T-helper 17 cell (primary cell): ENCODE measurements at places on chromosomes 3 and 15. TPM values are rescaled to one million over a fixed set of nuclear protein-coding genes. Genes with fewer than 3 reads are reported as not detected.

Gene FLNB
- total RNA-seq: 41.1 TPM

- H3K36me3 ChIP-seq: peaks cover 9% of the 10 kb centered on the region
- H3K27ac ChIP-seq: no peak overlapping the region
- peaks cover 47% of the 10 kb centered on the region for H3K27me3 ChIP-seq
- H3K4me3 ChIP-seq: no peak overlapping the region
- DNase-seq: no peak
These were observed 17.7 kb upstream of the FGD5 start for GRCh38 chr3:14801031-14801430.

GRCh38 chr3:17747174-17747889, 4.9 kb upstream of the TBC1D5 start:
- DNase-seq: no peak
- no peak overlapping the region for H3K4me3 ChIP-seq
- no peaks in the 10 kb centered on the region for H3K36me3 ChIP-seq
- no peaks in the 10 kb centered on the region for H3K27me3 ChIP-seq

DNA sequence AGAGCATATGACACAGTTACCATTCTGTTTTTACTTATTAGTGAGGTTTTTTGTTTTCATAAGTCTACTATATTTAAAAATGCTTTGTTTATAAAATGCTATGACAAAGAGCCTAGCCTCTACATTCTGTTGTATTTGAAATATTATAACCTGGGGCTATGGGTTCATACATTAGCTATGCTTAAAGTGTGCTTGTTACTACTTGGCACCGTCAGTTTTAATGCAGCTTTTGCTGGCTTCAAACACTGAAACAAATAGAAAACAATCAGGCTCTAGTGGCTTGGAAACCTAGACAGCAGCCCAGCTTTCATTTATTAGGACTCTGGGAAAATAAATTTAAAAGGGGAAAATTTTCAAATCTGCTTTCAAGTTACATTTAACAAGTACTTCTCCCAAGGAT, 635.9 kb downstream of the CADM2 start:
- H3K27me3 ChIP-seq: no peaks in the 10 kb centered on the region
- no peak overlapping the region for H3K4me3 ChIP-seq
- H3K4me1 ChIP-seq: no peaks in the 10 kb centered on the region
- no peak overlapping the region for H3K27ac ChIP-seq

- H3K4me1 ChIP-seq: peaks cover 49% of the 10 kb centered on the region
- H3K27ac ChIP-seq: no peak overlapping the region
- peak overlapping the region; percentile 25 for H3K4me3 ChIP-seq
- H3K36me3 ChIP-seq: peaks cover 9% of the 10 kb centered on the region
These were observed 12.3 kb downstream of the RHOA start for GRCh38 chr3:49399461-49399860.

- no peak overlapping the region for H3K27ac ChIP-seq
- DNase-seq: no peak
- no peak overlapping the region for H3K4me3 ChIP-seq
- no peaks in the 10 kb centered on the region for H3K4me1 ChIP-seq
- no peaks in the 10 kb centered on the region for H3K27me3 ChIP-seq
These were observed 1225.1 kb downstream of the OTOL1 start for GRCh38 chr3:162721736-162722135.
